ENCODE measurements at places on chromosomes 5 and 9.

DNA sequence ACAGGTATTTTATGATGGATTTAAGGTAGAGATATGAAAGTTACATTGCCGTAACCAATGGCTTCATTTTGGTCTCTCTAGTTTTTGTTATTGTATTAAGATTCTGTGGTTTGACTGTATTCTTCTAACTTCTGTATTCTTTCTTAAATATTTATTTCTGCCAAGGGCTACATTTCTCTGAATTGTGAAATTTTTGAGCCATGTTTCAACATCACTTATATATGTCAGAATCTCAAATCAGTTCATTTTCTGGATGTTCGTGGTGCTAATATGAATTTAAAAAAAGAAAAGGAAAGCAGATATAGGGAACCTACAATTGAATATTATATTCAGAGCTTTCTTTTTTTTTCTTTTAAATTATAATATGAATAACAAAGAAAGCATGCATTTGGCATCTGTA lies 142.7 kb downstream of the ANXA1 start:
- DNase-seq = no peak

GRCh38 chr9:20732118-20732517 lies 48.1 kb downstream of the FOCAD start:
- DNase-seq = no peak

GRCh38 chr5:133307275-133307674 lies 255.5 kb downstream of the HSPA4 start:
- DNase-seq = no peak

- no peak for DNase-seq
These were observed 33.4 kb upstream of the SPATA31E1 start for GRCh38 chr9:87849144-87849758.

GRCh38 chr5:38265546-38266179 lies 7.3 kb downstream of the EGFLAM start:
- DNase-seq = peak; percentile 7

Data from stimulated activated CD8-positive, alpha-beta memory T cell treated with anti-CD3 and anti-CD28 coated beads, Interleukin-4, amount 100 ng/mL, for 24 hours (primary cell).